ENCODE measurements at places on chromosomes 7 and 10.
A peak's percentile ranks its signal among the peaks of the same experiment; 100 is the strongest.

DNA sequence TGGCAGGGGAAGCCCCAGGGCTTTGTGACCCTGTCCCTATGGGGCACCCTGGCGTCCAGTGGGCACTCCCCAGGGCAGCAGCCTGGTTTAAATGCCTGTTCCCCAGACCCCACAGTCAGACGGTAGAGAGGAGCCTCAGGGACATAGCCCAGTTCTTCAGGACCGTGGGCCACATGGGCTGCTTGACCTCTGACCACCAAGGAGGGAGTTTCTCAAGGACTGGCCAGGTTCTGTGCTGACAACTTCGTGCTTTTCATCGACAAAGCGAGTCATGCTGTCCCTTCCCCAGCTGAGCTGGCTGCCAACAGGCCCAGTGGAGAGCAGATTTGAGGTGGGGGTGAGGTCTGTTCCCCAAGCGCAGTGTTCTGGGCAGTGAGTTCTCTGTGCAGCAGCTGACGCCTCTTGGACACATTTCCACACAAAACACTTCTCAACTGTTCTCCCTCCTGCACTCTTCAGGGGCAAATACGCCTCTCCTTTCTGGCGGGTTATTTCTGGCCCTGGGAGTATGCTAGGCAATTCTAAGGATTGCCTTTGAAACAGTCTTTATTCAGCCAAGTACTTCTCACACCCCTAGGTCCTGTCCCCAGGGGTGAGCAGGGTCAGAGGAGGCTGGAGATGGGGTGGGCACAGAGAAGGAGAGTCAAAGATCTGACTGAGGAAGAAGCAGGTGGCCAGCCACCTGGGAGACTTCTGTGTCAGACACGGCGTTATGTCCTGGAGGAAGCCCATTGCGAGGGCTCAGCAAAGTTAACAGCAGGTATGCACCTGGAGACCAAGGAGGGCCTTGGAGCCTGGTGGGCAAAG is 57.3 kb upstream of the CAMK2B start:
- no peak for DNase-seq

DNA sequence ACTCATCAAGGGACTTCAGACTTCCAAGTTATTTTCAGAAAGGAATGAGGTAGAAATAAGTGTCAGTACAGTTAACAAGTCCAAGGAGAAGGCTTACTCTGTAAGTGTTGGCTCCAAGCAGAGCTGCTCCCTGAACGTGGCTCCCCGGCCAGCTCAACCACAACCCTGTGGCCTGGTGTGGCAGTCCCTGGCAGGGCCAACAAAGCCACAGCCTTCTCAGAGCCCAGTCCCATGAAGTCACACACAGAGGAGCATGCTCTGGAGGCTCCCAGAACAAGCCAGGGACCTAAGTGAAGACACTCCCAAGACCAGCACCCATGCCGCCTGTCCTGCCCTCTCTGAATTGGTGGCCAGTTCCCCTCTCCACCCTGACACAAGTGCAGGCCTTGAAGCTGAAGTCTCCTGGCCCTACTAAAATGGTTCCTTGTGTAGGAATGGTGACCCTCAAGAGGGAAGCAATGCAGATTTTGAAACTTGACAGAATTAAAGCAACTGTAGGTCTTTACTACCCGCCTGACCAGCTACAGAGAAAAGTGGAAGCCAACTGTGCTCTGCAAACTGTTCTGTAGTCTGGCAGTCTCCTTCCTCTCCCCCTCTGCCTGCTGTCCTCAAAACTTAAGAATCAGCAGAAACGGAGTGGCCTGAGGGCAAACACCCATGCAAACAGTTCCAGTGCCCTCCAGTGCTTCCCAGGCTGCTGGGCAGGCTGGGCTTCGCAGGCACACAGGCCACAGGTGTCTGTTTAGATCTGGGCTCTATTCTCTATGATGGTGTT is 51.1 kb downstream of the NOD1 start:
- no peak for DNase-seq

DNA sequence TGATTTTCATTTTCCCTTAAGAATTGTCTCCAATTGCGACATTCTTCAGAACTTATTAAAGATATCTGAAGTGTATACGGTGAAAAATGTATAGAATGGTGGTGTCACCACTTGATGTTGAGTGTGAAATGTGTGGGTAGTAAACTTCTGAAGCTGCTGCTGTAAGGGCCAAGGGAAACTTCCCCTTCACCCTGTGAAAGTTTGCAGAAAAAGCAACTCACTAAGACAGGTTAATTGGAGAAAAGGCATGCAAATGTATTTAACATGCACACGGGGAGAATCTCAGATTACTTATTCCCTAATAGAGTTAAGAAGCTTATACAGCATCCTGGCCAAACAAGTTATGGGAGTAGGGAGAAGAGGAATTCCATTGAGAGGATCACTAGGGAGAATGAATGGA is 173.0 kb downstream of the NSUN6 start:
- no peak for DNase-seq

DNA sequence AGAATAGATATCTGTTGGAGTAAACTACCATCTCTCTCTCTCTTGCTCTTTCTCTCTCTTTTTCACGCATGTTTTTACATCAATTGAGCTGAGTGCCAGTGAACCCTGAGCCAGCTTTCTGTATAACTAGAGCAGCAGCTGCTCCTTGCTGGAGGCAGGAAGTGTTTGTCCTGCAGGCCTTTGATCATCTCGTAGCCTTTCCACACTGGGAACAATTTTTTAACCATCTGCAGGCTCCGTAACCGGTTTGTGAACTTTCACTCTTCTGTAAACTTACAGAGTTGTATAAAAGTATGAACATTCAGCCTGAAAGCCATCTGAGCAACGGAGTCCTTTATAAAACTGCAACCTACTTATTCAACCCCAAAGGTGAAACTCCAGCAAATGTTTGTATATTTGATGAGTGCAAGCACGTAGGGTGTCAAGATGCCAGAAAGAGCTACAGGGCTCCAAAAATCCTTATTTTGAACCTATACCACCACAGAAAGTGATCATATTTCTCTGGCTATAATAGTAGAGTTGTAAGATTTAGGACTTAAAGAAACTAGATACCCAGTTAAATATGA is 162.8 kb upstream of the NFE2L3 start:
- DNase-seq, result no peak

DNA sequence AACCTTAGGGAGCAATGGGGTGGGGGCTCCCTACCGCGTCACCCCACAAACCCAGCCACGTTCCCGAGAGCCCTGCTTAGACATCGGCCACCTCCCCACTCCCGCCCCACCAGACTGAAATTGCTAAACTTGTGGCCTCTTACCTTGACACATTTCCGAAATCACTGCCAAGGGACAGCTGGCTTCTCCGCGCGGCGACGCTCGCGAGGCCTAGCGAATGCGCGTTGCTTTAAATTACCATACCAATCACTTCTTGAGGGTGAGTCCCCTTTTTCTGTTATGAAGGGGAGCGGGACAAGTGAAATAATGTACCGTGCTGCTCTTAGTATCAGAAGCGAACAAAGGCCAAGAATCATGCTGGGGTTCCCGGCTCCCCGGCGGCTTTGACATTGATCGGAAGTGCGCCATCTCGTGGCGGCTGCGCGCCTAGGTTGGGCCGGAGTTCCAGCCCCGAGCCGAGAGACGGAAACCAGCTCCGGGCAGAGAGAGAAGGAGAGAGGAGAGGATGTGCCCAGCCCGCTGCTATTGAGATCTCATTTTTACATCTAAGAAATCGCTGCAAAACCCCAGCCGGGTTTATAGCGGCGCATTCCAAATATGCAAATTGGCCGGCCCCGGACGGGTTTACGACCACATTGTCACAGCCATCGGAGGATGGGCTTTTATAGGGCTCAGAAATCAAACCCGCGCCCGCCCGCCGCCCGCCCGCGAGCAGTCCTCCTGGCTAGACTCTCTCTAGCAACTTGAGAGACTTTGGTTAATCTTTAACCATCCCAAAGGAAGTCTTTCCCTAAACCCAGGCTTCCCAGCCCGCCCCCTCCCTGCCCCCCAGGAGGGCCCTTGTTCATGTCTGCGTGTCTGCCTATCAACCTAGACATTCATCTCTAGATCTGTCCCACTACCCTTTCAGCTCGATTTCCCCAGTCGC is 5.3 kb downstream of the HOXA11 start:
- DNase-seq, result peak; percentile 67

GRCh38 chr7:12961910-12962480 is 274.6 kb downstream of the ARL4A start:
- no peak for DNase-seq

DNA sequence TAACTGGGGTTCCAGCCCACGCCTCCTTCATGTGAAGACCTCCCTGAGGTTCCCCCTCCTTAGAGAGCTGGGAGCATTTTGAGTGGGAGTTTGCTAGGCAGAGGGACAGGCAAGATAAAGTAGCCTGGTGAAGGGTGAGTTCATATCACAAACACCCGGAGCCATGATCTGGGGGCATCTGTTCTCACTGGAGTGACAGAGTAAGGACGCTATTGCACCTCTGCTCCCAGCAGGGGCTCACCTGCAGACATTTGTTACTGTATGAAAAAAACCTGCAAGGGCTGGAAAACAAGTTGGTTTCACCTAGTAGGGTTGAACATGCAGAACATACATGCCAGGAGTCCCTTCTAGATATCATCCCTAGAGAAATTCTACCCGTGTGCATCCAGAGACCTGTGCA is 88.4 kb downstream of the CARD11 start:
- no peak for DNase-seq

DNA sequence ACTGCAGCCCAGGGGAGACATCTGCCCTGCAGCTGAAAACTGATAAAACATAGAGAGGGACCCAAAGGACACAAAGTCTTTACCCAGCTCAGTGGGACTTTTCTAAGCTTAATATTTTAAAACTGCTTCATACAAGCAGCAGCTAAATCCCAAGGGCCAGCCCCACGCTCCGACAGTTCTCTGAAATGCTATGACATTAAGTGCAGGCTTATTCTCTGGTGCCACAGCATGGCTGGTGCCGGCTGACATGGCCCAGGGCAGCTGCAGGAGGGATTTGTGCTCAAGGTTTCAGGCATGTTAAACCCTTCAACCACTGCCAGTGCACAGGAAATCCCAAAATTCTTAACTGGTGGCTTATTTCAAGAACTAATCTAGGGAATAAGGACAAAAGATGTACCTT is 170.9 kb downstream of the PARD3 start:
- no peak for DNase-seq

DNA sequence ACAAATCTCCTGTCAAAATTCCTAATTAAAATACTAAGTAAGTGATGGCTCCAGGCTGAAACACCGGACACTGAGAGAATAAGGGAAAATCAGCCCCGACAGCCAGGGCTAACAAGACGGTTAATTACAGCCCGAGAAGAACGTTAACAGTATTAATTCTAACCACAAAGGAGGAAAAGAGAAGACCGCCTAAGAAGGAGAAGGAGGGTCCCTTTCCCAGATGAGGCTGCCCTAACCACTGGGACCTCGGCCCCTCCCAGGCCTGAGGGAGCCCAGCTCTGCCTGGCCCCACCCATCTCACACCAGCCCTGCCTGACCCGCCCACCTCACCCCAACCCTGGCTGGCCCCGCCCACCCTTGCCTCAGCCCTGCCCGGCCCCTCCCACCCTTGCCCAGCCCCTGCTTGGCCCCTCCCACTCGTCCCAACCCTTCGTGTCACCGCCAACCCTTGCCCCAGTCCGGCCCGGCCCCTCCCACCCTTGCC is 51.3 kb downstream of the PWWP2B start:
- DNase-seq, result no peak

GRCh38 chr10:90914992-90915765 is 5.7 kb downstream of the ANKRD1 start:
- no peak for DNase-seq

- no peak for DNase-seq
Measured at GRCh38 chr7:68434857-68435256, 1163.4 kb upstream of the AUTS2 start.

- no peak for DNase-seq
Measured at GRCh38 chr7:68414631-68415425, 1183.4 kb upstream of the AUTS2 start.

DNA sequence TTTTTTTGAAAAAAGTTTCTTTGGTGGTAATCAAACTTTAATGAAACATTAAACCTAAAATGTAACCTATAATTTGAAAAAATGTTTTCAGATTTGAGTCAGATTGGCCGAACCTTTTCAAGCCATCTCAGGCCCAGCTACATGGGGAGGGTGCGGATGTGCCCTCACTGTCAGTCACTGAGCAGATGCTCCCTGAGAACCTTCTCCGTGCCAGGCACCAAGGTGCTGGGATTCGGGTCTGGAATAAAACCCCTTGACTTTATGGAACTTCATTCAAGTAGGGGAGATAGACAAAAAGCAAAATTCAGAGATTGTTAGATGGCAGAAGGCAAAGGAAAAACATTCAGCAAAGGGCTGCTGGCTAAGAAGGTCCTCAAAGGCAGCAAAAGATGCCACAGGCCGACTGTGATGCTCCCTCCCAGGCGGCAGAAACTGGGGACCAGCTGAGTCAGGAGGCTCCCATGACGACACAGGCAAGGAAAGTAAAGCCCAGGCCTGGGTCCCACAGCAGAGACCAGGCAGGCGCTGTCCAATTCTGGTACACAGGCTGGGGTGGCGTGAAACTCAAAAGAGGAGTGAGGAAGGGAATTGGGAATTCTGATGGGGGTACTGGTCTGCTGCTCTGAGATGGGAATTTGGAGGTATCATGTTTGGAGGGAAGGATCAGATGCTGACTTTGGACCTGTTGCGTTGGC is 82.2 kb upstream of the DDC start:
- DNase-seq, result no peak

DNA sequence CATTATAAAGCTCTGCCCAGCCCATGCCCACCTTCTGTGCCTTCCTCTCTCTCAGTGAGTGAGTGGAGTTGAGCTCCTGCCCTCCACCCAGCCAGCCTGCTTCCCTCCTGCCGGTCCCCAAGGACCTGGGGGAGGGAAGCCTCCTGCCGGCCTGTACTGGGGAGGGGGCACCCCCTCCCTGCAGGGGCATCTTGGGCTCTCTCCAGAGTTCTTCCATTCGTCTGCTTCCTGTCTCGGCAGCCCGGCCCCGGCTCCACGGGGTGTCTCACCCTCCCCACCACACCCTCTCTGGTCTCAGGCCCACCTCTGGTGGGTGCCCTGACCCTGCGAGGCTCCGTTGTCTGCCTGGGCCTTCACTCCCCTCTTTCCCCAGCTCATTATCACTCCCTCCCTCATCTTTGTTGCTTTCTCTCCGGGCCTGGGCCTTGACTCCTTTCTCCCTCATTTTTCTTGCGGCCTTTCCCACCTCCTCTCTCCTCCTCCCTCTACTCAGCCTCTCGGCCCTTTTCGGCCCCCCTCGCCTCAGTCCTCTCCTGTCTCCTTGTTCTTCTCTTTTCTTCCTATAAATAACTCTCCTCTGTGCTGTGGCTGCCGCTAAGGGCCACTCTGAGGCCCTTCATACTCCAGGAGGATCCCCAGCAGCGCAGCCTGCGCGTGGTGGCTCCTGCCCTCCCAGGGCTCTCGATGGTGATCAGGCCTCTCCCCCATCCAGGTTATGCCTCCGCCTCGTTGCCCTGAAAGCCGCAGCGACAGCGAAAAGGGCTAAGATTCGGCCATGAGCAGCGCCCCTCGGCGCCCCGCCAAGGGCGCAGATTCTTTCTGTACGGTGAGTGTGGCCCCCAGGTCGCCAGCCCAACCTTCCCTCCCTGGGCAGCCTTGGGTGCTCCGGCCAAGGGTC is 2.1 kb downstream of the SLC4A2 start:
- DNase-seq, result no peak

- no peak for DNase-seq
Measured at GRCh38 chr10:21976739-21977138, 26.8 kb downstream of the DNAJC1 start.

Data from mesothelial cell of epicardium (in vitro differentiated cells).